ENCODE measurements at places on chromosomes 5 and 9. TPM values are rescaled to one million over a fixed set of nuclear protein-coding genes. Genes with fewer than 3 reads are reported as not detected.

- no peak for DNase-seq
These were observed 57.6 kb downstream of the PAX5 start for GRCh38 chr9:36976371-36977030.

- DNase-seq: no peak
These were observed 193.4 kb upstream of the TUT7 start for GRCh38 chr9:86547571-86547970.

The IL13 gene
- not detected for total RNA-seq

The IRX2 gene
- 0.51 TPM for total RNA-seq

The PDGFRB gene
- total RNA-seq: 61.5 TPM

DNA sequence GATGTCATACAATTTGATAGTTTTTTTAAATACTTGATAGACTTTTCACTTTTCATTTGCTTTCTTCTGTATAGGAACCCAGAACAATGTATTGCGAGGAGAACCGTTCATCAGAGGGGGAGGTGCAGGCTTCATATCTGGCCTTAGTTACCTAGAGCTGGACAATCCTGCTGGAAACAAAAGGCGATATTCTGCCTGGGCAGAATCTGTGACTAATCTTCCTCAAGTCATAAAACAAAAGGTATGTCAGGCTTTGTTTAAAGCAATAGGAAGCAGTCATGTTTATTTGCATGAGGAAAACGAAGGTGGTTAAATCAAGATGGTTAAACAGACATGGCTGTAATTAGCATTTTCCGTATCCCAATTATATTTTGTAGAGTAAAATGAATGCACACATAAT, 46.0 kb downstream of the C7 start:
- DNase-seq: no peak

- no peak for DNase-seq
These were observed 71.2 kb downstream of the LURAP1L start for GRCh38 chr9:12846035-12846434.

DNA sequence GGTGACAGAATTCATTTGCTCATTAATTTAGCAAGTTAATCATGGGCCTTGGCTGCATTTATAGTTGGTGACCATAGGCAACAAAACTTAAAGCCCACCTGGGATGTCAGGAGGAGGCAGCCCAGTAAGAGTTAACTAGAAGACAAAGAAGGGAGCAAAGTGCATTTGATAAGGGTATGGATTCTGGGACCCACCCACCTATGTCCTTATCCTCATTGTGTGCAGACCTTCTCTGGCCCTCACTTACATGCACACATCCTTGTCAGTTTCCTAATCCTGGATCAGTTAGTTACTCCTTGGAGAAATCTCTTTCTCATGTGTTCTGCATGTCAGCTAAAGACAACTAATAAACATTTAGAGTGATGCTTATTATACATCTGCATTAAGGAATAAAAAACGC, 24.6 kb downstream of the MEF2C start:
- DNase-seq: no peak

DNA sequence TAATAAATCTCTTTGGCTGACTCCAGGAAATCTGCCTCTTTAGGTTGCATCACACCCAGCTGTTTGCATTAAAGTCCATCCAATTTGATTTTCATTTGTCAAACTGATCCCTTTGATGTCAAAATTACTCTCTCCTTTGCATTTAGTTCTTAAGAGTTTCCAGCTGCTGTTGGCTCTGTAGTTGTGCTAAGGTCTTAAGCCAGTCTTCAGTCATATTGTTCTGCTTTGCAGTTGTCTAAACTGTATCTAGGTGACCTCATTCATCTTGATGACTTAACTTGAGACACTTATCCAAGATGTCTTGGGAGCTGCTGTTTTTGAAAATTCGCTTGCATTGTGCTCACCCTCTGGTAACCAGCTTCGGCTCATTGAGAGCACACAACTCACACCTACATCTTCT, 386.9 kb upstream of the TLE4 start:
- no peak for DNase-seq

DNA sequence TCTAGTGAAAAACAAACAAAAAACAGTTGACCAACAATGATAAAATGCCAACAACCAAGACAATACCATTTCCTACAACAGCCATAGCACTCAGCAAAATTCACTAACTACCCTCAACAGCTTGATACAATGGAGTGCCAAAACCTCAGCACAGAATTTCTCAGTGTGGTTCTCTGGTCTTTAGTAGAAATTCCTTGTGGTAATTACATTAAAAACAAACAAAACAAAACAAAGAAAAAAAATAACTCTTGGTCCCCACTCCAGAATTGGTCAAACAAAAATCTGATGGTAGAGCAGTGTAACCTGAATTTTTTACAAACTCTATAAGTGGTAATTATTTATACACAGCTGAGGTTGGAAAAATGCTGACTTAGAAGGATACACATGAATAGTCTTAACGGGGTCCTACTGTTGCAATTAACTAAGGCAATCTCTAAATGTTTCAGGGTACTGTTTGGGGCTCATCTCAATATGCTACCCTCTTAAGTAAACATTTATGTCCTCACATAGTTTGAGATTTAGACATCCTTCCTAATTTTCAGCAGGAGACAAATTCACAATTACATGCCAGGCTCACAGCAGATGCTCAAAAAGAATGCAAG, 13.8 kb downstream of the CSNK1A1 start:
- DNase-seq: no peak

DNA sequence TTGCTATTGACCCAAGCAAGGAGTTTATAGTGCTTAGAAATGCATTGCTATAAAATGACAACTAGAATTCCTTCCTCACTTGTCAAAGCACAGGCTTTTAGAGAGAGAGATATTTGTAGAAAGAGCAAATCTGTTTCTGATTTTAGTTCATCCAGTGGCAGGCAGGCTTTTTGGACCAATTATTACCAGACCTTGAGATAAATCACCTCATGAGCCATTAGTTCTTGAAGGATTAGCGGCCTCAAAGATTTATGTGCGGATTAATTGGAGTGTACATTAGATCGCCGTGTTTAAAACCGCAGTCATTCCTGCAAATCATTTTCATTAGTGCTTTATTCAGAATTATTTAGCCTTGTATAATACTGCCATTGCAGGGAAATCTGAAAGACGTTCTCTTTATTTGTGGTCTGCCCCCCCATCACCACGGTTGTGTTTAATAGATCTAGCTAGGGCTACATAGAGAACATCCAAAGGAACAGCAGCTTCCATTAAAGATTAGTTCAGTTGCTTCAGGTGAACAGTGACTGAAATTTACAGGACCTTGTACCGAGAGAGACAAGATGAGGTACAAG, 28.8 kb upstream of the TJP2 start:
- no peak for DNase-seq

GRCh38 chr5:117779171-117779570, 1204.5 kb upstream of the SEMA6A start:
- no peak for DNase-seq

DNA sequence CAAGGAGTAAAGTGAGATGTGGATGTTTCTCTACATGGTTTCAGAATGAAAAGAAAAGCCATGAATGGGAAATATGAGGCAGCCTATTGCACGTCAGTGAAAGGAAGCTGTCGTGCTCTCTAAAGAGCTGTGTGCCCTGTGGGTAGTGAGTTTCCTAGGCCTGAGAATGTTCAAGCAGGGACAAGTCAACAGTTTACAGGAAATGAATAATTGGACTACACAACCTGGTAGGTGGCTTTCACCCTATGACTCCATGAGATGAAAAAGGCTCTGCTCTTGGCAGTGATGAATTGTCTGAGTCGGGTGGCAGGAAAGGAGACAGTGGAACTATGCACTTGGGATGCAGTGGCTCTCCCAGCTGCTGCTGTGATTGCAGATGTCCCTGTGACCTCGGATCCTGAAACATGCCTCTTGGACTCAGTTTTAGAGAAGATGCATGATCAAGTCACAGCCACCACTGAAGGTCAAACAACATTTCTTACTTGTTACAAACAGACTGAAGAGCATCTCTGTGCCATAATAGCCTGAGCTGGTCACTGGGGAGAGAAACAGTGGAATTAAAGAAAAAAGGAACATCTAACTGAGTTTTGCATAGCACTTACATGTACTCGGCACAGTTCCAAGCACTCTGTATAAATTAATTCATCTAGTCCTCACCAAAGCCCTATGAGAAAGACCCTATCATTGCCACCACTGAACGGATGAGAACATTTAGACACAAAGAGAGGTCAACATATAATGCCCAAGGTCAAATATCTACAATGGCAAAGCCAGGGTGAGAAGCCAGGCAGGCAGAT, 293.7 kb downstream of the SPOCK1 start:
- DNase-seq: no peak

The NR5A1 gene
- not detected for total RNA-seq

Data from mucosa of descending colon (tissue), 3 donors.